Activated CD4-positive, alpha-beta T cell treated with anti-CD3 and anti-CD28 coated beads, Interleukin-2, amount 50 U/mL, for 48 hours (primary cell): ENCODE measurements at places on chromosomes 2 and 18.

GRCh38 chr2:219477815-219478214, 20.9 kb upstream of the GMPPA start:
- DNase-seq, result no peak

GRCh38 chr2:159637988-159638501, 21.7 kb upstream of the BAZ2B start:
- no peak for DNase-seq

DNA sequence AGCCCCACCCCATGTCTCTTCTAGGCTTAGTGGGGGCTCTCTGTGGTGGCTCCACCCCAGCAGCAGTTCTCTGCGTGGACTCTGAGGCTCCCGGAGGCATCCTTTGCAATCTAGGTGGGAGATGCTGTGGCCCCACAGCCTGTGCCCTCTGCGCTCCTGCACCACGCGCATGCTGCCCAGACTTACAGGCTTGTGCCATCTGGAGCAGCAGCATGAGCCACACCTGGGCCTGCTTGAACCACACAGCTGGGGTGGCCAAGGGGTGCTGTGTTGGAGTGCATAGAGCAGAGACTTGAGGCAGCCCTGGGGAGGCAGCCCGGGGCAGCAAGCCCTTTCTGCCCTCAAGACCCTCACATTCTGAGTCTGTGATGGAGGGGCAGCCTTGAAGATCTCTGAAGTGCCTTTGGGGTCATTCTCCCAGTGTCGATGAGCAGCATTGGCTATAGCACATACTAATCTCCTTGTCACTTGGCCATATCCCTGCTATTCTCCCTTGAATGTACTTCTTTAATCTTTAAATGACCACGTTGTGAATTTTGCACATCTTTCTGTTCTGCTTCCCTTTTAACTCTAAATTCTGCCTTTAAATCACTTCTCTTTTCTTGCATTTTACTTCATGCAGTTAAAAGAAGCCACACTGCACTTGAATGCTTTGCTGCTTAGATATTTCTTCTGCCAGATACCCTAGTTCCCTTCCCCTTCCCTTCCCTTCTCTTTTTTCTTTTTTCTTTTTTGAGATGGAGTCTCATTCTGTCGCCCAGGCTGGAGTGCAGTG, 62.4 kb downstream of the NCAPH start:
- no peak for DNase-seq

- DNase-seq, result no peak
Observed at GRCh38 chr2:70515938-70516337, 37.7 kb downstream of the TGFA start.

- DNase-seq, result no peak
Observed at GRCh38 chr18:11676867-11677266, 12.2 kb upstream of the GNAL start.

- DNase-seq, result no peak
Observed at GRCh38 chr2:237025090-237025865, 60.4 kb upstream of the COPS8 start.

DNA sequence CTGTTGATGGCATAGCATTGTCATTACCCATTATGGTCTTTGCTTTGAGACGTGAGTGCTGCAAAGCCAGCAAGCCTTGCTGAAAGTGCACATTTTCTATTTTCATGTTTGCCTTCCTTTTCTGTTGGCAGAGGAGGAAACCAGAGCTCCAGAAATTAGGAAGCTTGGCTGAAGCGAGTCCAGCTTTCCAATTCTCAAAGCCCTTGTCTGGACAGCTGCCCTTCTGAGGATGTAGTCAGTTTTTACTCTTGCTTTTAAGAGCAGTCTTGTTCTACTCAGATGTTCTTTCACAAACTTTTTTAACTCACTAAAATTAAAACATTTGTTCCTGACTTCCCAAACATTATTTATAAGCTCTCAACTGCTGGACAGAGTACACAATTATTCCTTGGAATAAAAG, 93.8 kb downstream of the ICOS start:
- DNase-seq, result no peak

GRCh38 chr18:8261651-8262091, 347.6 kb upstream of the RAB12 start:
- DNase-seq, result no peak

- no peak for DNase-seq
Observed at GRCh38 chr2:122851972-122852531, 1096.6 kb downstream of the TSN start.

GRCh38 chr2:222887124-222887523, 26.3 kb downstream of the ACSL3 start:
- DNase-seq, result no peak

GRCh38 chr2:176526995-176527901, 258.0 kb downstream of the MTX2 start:
- DNase-seq, result no peak

GRCh38 chr2:147433822-147434221, 411.0 kb upstream of the ACVR2A start:
- DNase-seq, result no peak

DNA sequence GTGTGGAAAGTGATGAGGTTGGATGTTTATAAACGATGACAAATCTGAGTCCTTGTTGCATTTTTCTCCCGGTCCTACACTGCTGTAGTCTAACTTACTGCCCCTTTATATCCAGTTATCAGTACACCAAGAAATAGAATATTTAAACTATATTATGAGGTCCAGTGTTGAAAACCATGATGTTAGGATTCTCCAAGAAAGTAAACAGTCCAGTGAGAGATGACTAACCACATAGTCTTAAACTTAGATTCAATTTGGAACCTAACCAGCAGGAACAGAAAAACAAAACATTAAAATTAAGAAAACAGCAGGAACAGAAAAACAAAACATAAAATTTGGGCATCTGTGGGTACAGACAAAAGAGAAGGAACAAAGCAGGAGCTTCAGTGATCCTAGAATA, 143.2 kb downstream of the TPGS2 start:
- no peak for DNase-seq

DNA sequence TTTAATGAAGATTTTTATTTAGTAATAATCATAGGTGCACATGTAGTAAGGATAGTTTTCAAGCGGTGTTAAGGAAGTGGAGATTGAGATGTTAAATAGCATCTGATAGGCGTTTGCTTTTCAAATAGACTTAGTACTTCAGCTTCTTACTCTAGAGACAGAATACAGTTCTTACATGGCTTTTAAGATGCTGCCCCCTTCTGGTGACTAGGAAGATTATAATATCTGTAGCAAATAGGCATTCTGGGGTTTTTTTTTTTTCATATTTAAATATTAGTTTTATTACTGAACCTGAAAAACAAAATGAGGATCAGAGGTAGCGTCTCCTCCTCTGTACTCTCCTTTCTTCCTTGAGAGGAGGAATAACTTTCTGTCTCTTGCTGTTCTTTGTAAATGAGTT, 100.2 kb downstream of the AGAP1 start:
- DNase-seq, result no peak

- DNase-seq, result no peak
Observed at GRCh38 chr2:56118474-56118873, 65.3 kb upstream of the CCDC85A start.

DNA sequence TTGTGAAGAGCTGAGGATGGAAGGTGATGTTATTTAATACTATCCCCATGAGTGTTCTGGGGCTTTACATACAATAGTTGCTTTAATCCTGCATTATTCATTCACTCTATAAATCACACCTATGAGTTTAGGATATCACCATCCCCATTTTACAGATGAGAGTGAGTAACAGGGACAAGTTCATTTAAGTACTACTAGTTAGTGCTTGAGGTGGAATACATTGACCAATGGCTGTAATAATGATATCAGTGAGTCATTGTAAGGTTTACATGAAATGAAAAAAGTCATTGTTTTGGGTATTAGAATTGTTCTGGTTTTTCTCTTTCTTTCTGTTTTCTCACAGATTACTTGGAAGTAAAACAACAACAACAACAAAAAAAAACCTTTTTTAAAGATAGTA, 42.5 kb downstream of the TANC1 start:
- DNase-seq, result no peak

DNA sequence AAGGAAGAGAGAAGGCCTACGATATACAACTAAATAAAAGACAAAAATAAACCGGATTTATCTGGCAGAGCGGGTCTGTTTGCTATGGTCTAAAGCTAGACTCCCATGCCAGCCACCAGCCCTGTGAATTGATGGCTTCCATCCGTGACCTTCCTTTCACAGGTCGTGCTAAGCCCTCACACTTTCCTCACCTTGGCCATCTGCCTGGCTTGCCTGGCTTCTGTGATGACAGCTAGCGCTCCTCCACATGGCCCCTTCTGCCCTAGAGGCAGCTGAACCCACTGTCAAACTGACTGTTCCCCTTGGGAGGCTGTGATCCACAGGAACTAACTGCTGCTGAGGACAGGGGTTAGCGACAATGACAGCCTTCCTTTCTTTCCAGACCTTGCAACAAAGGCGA, 32.5 kb downstream of the GAREM1 start:
- DNase-seq, result no peak

- no peak for DNase-seq
Observed at GRCh38 chr2:241410739-241411176, 54.7 kb downstream of the FARP2 start.
